Suprapubic skin (tissue), 4 donors: ENCODE measurements at places on chromosomes 4 and X. TPM values are rescaled to one million over a fixed set of nuclear protein-coding genes. Genes with fewer than 3 reads are reported as not detected.

The C4orf51 gene
- not detected for total RNA-seq

The CLIC2 gene
- 4.8 TPM for total RNA-seq

The GPR173 gene
- total RNA-seq = 0.97 TPM

The PDLIM3 gene
- 13.9 TPM for total RNA-seq

The HSD17B13 gene
- 0.49 TPM for total RNA-seq

The ITIH6 gene
- total RNA-seq = not detected

The GABRA4 gene
- total RNA-seq = 0.40 TPM

The GYPE gene
- total RNA-seq = not detected

The POF1B gene
- total RNA-seq = 309 TPM

The CLDN22 gene
- total RNA-seq = not detected

The RBMXL3 gene
- not detected for total RNA-seq

The ERCC6L gene
- 0.42 TPM for total RNA-seq

The ZNF630 gene
- 2.0 TPM for total RNA-seq

DNA sequence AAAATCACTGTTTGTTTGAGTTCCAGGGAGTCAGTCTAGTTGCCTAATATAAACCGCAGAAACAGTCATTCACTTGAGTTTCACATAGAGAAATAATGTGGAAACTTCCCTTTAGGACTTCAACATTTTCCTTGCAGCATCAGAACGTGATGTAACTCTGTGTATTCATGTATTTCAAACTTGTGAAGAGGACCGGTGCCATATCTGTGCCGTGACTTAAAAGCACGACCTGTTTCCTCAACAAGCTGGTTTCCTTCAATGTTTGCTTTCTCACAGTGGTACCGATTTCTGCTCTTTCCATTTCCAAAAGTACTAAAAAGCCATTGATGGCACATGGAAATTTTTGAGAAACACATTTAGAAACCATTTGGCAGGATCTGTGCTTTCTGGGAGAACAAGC lies 166.6 kb upstream of the RAPGEF2 start:
- DNase-seq = no peak

DNA sequence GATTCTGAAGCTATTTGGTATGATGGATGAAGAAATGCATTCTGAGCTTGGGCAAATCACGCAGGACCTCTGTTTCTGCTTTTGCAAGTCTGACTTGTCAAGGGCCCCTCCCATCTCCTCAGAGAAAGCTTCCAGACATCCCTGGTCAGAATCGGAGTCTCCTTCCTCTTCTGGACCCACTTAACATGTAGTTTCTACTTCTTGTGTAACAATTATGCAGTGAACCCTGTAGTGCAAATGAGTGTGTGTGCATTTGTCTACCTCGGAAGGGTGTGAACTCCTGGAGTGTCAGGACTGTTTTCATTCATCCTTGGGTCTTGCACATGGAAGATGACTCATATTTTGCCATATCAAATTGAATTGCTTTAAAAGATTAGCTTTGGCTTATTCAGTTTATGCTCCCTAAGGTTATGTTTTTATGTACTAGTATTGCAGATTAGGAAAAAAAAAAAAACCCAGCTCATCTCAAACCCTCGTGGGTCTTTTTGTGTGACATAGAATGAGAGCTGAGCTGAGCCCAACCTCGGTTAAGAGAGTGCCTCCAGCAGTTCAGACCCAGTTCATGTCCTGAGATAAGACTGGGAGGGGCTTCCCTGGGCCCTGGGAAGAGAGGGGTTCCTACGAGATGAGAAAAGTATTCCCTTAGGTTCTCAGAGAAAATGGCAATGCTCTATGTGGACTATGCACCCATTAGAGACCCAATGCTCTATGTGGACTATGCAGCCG lies 61.1 kb upstream of the RPL34 start:
- DNase-seq = no peak

- no peak for DNase-seq
Measured at GRCh38 chrX:74249963-74250362, 54.0 kb upstream of the ZCCHC13 start.

- no peak for DNase-seq
Measured at GRCh38 chrX:104324461-104325212, 69.9 kb upstream of the ESX1 start.

- DNase-seq = no peak
Measured at GRCh38 chrX:39855748-39856129, 242.0 kb downstream of the BCOR start.

DNA sequence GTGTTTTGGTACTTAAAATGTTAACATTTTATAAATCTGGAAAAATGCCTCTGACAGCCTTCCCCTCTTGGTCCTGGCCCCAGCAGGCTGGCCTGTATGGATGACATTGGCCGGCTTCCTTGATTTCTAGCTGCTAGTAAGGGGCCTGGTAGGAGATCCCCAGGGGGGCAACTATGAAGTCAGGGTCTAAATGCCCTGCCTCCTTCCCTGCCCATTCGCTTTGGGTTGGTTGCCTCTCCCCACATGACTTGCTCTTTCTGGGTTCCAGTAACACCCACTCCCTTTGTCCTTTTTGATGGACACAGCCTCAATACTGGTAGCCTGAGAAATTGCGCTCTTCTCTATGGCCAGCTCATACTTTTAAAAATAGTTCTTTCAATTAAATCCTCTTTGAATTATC lies 78.0 kb upstream of the MAD2L1 start:
- no peak for DNase-seq

GRCh38 chr4:88119943-88120342 lies 38.5 kb downstream of the ABCG2 start:
- DNase-seq = no peak

GRCh38 chr4:142762280-142762679 lies 83.8 kb downstream of the INPP4B start:
- no peak for DNase-seq

DNA sequence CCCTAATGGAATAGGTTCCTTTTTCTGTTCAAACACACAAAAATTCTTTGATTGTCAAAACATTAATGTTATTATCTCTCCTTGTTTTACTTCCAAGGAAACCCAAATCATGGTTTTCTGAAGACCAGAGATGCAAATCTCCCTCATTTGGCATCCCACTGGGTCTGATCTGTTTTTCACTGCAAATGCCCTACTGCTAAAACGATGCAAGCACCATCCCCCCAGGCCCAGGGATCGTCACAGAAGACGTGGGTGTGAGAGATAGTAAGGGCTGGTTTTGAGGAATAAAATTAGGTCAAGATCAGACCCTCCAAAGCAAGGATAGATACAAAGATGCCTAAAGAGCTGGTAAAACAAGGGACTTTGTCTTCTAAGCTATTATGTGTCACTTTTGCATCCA lies 33.6 kb downstream of the GSPT2 start:
- no peak for DNase-seq

GRCh38 chr4:10565166-10565780 lies 108.0 kb upstream of the ZNF518B start:
- no peak for DNase-seq

GRCh38 chr4:155376387-155377268 lies at the start of gene MAP9:
TSS of gene MAP9 (minus strand) at chr4:155376965. CDS start at chr4:155375850, 1,115 bp downstream.
- peak; percentile 84 for DNase-seq

DNA sequence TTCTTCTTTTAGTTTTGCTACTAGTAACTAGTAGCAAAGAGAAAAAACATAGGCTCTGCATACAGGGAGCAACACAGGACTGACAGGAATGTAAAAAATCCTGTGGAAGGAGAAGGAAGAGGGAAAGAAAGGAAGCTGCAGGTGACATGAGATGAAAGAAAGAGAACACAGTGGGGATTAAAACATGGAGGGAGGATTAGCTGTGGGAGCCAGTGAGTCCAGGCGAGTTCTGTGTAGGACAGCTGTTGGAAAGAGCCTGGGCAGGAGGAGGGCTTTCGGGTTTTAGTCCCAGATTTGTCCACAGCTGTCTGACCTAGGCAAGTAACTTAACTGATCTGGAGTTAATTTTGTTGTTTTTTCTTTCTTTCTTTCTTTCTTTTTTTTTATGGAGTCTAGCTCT lies 21.6 kb downstream of the CCNG2 start:
- DNase-seq = no peak

- no peak for DNase-seq
Measured at GRCh38 chr4:137623013-137623412, 90.7 kb upstream of the PCDH18 start.

DNA sequence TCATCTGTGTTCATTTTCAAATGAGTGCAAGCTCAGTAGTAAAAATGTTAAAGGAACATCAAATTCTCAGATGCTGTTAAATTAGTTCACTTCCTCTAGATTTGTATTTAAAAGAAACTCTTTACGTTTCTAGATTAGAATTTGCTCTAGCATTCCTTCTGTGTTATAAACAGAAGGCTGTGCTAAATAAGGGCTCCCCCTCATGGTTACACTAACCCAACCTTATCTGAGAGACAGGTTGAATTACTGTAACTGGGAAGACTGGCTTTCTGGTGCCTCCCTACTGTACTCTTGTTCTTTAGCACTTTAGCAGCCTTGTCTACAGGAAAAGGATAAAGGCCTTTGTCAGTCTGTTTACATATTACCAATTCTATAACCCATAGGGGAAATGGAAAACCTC lies 56.8 kb downstream of the RXFP1 start:
- DNase-seq = no peak

GRCh38 chrX:24276015-24276414 lies 37.9 kb downstream of the SUPT20HL2 start:
- no peak for DNase-seq

DNA sequence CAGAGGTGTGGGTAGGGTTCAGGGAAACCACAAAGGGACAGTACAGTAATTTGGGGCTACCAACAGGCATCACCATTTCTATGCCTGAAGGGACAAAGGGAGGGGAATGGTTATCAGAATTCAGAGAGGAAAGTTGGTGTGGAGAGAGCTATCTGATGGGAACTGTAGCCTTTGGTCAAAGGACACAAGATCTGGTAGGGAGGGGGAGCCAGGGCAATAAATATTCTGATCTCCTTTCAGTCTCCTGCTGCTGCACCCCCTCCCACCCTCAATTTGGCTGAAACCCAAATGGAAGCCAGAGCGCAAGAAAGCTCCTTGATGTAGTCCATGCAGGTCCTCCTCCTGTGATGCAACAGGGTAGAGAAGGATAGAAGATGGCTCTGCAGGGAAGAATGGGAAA lies 14.6 kb downstream of the PGK1 start:
- DNase-seq = no peak

- no peak for DNase-seq
Measured at GRCh38 chr4:155005395-155006090, 202.9 kb upstream of the NPY2R start.

- DNase-seq = peak; percentile 85
Measured at GRCh38 chr4:154329939-154330338, 161.7 kb downstream of the DCHS2 start.

- peak; percentile 73 for DNase-seq
Measured at GRCh38 chr4:780716-781492, 45.0 kb downstream of the CPLX1 start.

DNA sequence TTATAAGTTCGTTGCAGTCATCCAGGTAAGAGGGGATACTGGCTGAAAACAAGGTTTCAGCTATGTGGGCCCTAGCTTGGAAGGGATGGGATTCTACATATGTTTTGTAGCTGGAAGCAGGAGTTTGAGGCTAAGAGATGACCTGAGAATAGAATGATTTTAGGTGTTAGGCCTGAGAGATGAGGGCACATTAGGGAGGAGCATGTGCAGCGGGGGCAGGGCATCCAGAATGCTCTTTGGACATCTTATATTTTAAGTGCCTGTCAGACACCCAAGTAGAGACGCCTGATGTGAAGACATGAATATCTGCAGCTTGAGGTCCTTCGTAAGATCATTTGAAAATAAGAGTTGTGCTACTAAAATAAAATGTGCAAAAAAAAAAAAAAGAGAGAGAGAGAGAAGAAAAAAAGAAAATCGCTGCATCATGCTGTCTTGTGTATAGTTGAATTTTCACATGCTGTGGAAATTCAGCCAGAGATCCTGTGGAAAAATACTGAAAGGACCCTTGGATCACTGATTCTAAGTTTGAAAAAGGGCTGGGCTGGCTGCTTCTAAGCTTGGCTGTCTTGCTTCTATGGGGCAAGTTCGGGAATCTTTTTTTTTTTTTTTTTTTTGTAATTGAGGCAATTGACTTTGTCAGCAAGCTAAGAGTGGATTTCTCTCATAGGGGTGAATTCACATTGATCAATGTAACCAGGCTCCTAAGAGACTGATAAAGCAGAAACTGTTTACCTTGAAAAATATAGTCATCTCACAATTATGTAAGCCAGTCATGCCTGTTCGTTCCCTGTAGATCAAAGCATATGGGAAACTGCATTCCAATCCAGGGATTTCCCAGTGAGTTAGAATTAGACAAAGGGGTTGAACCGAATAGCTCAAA lies 341.0 kb upstream of the GATB start:
- no peak for DNase-seq

GRCh38 chrX:68354879-68355628 lies 78.2 kb downstream of the OPHN1 start:
- no peak for DNase-seq

GRCh38 chr4:38774181-38774955 lies 8.4 kb downstream of the TLR10 start:
- no peak for DNase-seq

DNA sequence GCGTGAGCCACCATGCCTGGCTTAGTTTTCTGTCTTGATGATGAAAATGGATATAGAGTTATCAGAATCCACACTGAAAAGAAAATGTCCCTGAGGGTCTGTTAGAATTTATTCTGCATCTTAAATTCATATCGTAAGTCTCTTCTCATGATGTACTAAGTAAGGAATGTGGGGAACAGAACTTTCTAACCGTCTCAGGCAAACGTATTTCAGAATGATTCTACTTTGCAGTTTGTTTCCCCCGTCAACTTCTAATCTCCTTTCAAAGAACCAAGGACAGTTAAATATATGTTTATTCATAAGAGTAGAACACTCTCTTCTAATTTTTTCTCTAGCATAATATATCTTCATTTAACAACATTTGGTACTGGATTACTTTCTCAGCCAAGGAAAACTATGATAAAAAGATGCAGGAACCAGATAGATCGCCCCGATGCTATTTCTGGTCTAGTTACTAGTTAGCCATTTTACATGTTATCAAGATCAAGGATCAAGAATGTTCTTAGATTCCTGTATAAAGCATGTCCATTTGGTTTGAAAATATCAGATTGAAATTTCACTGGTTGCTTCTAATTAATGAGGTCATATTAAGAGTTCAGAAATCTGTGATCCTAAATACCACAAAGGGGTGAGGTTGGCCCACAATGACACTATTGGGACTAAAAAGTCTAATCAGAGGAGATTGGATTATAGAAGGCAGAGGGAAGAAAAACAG lies 49.5 kb downstream of the METTL14 start:
- no peak for DNase-seq

DNA sequence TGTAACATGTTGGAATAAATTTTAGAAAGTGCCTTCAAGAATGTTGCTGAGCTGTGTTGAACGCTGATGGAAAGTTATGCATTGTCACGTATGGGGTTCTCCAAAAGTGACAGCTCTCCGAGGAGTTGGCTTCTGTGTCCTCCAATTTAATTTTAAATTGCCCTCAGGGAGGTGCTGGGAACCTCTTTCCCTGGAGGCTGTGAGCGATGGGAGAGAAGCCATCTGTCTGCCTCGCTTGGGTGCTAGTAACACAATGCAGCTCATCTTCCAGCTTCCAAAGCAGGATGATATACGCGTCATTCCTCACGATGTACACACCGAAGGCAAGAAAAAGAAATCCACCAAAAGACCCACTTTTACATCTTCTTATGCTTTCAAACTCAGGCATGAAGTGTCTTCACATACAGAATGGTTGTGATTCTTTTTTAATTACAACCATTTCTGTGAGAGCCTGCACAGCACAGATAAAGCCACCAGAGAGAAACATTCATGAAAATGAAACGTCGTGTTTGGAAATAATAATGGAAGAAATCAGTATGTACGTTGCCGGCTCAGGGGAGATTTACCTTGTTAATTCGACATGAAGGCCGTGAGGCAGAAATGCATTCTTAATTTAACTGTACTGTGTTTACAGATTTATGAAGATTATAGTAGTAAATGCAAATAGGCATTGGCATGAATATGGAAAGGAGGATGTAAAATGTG lies 218.9 kb downstream of the ASMT start:
- DNase-seq = no peak

GRCh38 chr4:156401371-156401770 lies 447.7 kb upstream of the CTSO start:
- DNase-seq = no peak
